ENCODE measurements at places on chromosomes 12 and 14.

DNA sequence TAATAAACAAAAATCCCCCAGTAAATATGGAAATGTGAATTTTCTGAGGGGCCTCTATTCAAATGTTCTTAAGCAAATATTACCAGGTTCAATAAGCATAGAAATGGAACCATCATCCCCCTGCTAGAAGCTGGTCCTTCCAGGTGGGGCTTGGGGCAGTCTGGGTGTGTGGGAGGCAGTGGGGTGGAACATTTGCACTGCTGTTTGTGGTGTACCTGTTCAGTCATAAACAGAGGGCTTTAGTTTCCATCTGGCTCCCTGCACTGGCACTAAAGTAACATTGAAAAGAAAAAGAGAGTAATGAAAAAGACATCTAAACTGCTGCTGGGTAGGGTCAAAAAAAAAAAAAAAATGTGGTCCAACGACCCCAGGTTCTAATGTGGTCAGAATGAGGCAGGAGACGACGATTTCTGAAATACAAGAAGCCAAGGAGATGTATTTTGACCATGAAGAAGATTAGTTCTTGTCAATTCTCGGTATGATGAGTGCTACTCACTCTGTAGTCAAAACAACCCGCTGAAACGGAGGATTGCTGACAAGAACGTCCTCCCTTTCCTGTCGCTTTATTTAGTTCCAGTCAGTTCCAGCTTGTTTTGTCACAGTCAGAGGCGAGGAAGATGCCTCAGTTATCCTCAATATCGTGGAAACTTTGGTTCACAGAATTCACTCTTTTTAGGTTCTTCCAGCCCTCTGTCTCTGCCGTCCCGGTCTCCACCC lies 44.2 kb upstream of the MANSC4 start:
- no peaks in the 10 kb centered on the region for H3K27me3 ChIP-seq
- no peak overlapping the region for H3K27ac ChIP-seq
- no peaks in the 10 kb centered on the region for H3K36me3 ChIP-seq
- H3K4me3 ChIP-seq = no peak overlapping the region
- no peak for DNase-seq
- no peaks in the 10 kb centered on the region for H3K4me1 ChIP-seq

GRCh38 chr12:51449580-51450246 lies 25.1 kb downstream of the SLC4A8 start:
- no peak overlapping the region for H3K27ac ChIP-seq
- DNase-seq = no peak
- H3K4me1 ChIP-seq = no peaks in the 10 kb centered on the region

DNA sequence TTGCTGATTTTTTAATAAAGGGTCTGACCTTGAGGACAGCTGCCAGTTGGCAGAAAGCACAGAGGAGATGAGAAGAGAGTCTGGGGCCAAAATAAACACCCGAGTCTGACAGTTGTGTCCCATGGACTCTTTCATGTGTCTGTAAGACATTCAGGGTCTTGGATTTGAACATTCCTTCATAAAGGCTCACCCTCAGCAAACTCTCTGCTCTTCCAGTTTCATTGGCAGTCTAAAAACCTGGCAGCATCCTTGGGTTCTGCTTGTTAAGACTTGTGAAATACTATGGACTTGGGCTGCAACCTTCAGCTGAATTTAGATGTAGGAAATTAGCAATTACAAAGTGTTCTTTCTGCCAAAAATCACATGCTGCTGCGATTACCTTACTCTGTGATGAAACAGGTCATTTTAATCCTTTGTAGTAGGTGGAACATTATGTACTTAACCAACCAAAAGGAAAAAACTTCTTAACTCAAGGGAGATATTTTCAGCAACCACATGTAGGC lies 32.0 kb upstream of the LMNTD1 start:
- H3K27me3 ChIP-seq = no peaks in the 10 kb centered on the region
- H3K27ac ChIP-seq = no peak overlapping the region
- DNase-seq = no peak
- no peaks in the 10 kb centered on the region for H3K36me3 ChIP-seq
- H3K4me3 ChIP-seq = no peak overlapping the region

DNA sequence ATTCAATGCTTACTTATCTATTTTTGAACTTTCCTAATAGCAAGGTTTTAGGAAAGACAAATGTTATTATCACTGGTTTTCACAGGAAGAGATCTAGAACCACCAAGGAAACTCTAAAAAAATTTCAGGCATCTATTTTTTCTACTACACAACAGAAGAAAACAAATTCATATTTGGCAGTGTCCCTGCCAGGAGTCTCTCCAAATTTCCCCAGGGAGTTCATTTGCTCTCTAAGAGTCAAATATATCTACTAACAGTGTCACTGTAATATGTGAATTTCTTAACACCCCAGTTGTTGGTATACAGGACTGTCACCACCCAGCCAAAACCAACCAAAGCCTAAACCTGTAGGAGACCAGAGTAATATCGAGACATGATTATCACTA lies 83.4 kb downstream of the STXBP6 start:
- no peaks in the 10 kb centered on the region for H3K4me1 ChIP-seq
- DNase-seq = no peak
- H3K4me3 ChIP-seq = no peak overlapping the region
- H3K27ac ChIP-seq = no peak overlapping the region

- no peaks in the 10 kb centered on the region for H3K36me3 ChIP-seq
These were observed at the start of gene OASL for GRCh38 chr12:121038861-121039668. Gene OASL, minus strand, starts transcription at chr12:121039246. Its CDS starts 275 bp downstream, at chr12:121038971.

GRCh38 chr12:34402899-34403705 lies 380.8 kb downstream of the ALG10 start:
- no peaks in the 10 kb centered on the region for H3K27me3 ChIP-seq
- H3K27ac ChIP-seq = no peak overlapping the region
- no peaks in the 10 kb centered on the region for H3K36me3 ChIP-seq
- H3K4me3 ChIP-seq = no peak overlapping the region
- H3K4me1 ChIP-seq = no peaks in the 10 kb centered on the region

DNA sequence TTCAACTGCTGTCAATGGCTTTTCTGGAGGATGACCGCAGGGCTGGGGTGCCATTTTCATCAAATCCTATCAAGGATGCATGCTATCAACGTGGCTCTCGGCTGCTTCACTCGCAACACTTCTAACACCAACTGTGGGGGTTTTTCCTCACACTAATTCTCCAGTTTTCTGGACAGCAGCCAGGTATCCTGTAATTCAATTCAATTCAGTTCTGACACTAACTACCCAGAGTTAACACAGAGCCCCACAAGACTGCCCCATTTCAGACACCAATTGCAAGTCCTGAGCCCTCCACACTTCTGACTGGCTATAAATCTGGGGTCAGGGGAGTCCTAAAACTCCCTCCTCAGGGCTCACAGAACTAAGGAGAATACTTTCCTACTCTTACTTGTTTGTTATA lies 55.3 kb upstream of the TMCC3 start:
- no peaks in the 10 kb centered on the region for H3K4me1 ChIP-seq
- no peak overlapping the region for H3K27ac ChIP-seq
- H3K27me3 ChIP-seq = no peaks in the 10 kb centered on the region
- no peak overlapping the region for H3K4me3 ChIP-seq

DNA sequence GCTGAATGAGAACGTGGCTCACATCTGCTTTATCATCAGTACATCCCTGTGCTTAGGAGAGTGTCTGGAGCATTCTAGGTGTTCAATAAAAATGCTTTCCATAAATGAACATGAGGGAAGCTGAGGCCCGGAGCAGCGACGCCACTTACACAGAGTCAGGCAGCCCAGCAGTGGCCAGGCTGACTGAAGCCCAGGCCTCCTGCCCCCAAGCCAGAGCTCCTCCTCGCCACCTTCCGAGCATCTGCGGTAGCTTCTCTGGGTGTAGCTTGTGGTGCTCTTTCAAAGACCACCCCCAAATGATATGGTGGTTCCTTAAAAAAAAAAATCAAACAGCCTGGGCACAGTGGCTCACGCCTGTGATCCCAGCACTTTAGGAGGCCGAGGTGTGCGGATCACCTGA lies 88.8 kb downstream of the FBXL14 start:
- H3K36me3 ChIP-seq = no peaks in the 10 kb centered on the region
- H3K4me1 ChIP-seq = peaks cover 1% of the 10 kb centered on the region
- H3K4me3 ChIP-seq = no peak overlapping the region

- H3K36me3 ChIP-seq = no peaks in the 10 kb centered on the region
- H3K27ac ChIP-seq = no peak overlapping the region
- no peak for DNase-seq
- H3K4me1 ChIP-seq = no peaks in the 10 kb centered on the region
- H3K4me3 ChIP-seq = no peak overlapping the region
These were observed 76.5 kb downstream of the SLC38A4 start for GRCh38 chr12:46749322-46749721.

DNA sequence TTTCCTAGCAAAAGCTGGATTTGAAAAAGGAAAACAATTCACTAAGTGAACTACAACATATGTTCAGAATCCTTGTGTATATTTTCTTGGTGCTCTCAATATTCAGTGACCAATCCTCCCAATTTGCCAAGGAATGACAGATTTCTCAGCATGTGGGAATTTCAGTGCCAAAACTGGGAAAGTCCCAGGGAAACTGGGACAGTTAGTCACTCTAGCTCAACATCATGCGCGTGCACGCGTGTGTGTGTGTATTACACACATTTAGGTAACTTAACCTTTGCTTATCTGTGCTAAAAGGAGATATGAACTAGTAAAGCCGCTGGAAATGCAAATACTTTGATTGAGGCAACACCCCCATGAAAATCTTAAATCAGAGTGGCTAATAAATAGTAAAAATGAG lies 26.1 kb upstream of the SLC6A13 start:
- no peak overlapping the region for H3K27ac ChIP-seq
- peaks cover 26% of the 10 kb centered on the region for H3K36me3 ChIP-seq
- DNase-seq = no peak
- no peaks in the 10 kb centered on the region for H3K27me3 ChIP-seq

GRCh38 chr12:7916936-7917335 lies 19.1 kb downstream of the SLC2A3 start:
- no peaks in the 10 kb centered on the region for H3K27me3 ChIP-seq
- no peak overlapping the region for H3K27ac ChIP-seq
- H3K4me3 ChIP-seq = no peak overlapping the region
- no peaks in the 10 kb centered on the region for H3K4me1 ChIP-seq
- H3K36me3 ChIP-seq = no peaks in the 10 kb centered on the region

- H3K27me3 ChIP-seq = no peaks in the 10 kb centered on the region
- DNase-seq = no peak
- no peaks in the 10 kb centered on the region for H3K36me3 ChIP-seq
- peaks cover 13% of the 10 kb centered on the region for H3K4me1 ChIP-seq
These were observed 465 bp downstream of the ADSS1 start for GRCh38 chr14:104724407-104724980.

DNA sequence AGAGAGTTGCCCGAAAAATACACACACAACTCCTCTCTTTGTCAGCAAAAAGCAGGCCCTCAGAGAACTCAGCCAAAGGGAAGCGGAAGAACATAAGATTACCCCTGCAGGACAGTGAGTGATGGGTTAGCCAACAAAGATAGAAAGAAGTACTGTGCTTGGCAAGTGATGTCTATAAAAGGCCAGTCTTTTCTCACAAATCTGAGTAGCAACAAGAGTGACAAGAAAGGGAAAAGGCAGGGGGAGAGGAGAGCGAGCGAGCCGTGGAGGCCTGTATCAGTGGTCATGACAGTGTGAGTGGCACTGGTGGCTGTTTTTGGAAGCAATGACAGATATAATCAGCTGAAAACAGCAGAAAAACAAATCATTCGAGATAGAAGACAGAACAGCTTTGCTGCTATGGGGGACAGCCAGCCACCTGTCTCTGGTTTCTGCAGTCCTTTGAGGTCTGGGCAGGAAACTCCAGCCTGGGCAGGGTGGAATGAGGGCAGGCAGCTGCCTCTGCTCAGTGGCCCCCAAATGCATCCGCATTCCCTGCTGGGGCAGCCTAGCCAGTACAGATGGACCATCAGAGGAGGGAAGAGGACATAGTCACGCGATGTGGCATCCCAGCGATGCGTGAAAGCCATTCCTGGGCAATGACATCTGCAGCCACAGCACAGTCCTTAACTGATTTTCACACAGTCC lies 74.7 kb downstream of the TRIM9 start:
- no peak overlapping the region for H3K27ac ChIP-seq
- no peak overlapping the region for H3K4me3 ChIP-seq
- no peak for DNase-seq
- H3K36me3 ChIP-seq = no peaks in the 10 kb centered on the region

DNA sequence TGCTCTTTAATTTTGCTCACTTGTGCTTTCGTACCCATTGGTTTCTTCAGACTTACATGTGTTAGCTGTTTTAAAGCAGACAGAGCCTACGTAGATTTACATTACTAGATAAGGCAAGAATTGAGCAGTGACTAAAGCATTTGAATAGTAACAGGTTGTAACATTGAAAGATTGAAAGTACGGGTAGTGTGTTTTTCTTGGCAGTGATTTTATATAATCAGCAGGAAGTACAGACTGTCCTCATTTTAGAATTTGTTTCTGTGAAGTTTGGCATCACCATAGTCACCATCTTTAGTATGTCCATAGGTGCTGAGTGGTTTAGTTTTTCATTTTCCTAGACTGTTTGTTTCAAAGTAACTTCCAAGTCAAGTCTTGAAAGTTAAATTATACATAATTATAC lies 14.0 kb downstream of the RTRAF start:
- no peak for DNase-seq
- H3K36me3 ChIP-seq = peaks cover 56% of the 10 kb centered on the region
- no peaks in the 10 kb centered on the region for H3K27me3 ChIP-seq
- H3K4me3 ChIP-seq = no peak overlapping the region
- no peak overlapping the region for H3K27ac ChIP-seq
- no peaks in the 10 kb centered on the region for H3K4me1 ChIP-seq

- H3K4me3 ChIP-seq = no peak overlapping the region
- peaks cover 2% of the 10 kb centered on the region for H3K36me3 ChIP-seq
- peaks cover 3% of the 10 kb centered on the region for H3K4me1 ChIP-seq
- no peaks in the 10 kb centered on the region for H3K27me3 ChIP-seq
These were observed 6.0 kb downstream of the C2CD5 start for GRCh38 chr12:22538311-22538710.

DNA sequence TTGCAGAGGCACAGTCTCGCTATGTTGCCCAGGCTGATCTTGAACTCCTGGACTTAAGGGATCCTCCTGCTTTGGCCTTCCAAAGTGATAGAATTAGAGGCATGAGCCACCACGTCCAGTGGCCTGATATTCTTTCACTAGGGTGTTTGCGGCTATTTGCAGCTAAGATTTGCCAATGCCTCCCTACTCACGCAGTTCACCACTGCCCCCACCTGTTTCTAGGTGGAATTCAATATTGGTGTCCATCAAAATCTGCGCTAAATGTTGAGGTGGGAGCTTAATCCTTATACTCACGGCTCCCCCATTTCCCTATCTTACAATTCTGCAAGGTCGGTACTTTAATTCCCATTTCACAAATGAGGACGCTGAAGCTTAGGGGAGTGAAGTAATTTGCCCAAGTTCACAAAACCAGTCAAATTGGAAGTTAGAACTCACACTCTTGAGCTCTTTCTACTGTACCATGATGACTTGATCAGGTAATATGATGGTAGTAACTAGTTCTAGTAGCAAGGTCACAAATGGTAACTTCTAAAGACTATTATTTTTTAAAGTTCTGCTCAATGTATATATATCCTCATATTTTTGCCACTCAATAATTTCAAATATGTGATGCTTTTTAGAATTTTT lies 22.1 kb upstream of the LRRC9 start:
- H3K4me1 ChIP-seq = no peaks in the 10 kb centered on the region
- peak; percentile 10 for DNase-seq
- H3K4me3 ChIP-seq = no peak overlapping the region
